ENCODE measurements at places on chromosomes 3 and 15.
A peak's percentile ranks its signal among the peaks of the same experiment; 100 is the strongest.

DNA sequence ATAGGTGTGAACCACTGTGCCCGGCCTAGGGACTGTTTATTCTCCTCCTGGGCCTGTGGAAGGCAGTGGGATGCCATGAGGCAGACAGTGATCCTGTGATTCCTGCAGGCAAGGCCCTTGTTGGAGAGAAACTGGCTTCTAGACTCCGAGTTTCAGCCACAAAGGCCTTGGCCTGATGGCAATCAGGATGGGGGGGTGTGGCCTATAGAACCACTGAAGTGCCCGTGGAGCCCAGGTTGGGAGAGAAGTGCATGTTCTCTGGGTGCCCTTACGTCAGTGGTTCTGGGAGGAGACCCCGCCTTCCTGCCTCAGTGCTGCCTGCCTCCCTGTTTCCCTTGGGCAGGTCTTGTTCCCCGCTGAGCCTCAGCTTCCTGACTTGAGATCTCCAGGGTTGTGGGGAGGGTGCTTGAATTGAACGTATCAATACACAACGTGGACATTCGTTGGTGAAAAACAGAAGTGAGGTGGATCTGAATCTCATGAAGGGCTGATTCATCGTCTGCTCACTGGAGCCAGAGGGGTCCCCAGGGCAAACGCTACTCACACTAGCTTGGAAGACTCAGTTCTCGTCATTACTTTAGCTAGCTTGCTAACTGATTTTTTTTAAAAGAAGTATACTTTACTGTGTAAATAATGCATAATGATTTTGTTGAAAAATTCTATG is 31.8 kb downstream of the IRAK2 start:
- DNase-seq: no peak
- H3K4me1 ChIP-seq: peaks cover 83% of the 10 kb centered on the region
- H3K4me3 ChIP-seq: no peak overlapping the region
- H3K36me3 ChIP-seq: peaks cover 10% of the 10 kb centered on the region

DNA sequence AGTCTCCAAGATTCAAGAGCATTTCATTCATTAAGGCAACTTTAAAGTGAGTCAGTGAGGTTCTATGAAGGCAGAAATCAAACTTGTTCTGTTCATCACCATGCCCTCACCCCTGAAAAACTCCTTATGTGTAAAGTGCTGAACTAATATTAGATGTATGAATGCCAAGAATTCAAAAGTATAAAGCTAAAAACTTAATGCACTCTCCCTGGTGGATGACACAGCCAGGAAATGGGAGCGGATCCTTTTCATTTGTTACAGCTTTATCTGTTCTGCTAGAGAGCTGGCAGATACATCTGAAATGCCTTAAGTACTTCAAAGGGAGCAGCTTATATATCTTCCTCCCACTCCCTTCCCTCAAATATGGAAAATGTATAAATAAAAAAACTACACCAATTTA is 8.2 kb downstream of the TXNRD3 start:
- no peak overlapping the region for H3K27ac ChIP-seq
- no peak overlapping the region for H3K4me3 ChIP-seq
- DNase-seq: no peak
- H3K36me3 ChIP-seq: peaks cover 34% of the 10 kb centered on the region

GRCh38 chr3:45559560-45560118 is 34.9 kb upstream of the LIMD1 start:
- no peaks in the 10 kb centered on the region for H3K27me3 ChIP-seq
- DNase-seq: no peak
- H3K4me3 ChIP-seq: no peak overlapping the region
- H3K27ac ChIP-seq: peak overlapping the region; percentile 45
- no peaks in the 10 kb centered on the region for H3K36me3 ChIP-seq
- peaks cover 29% of the 10 kb centered on the region for H3K4me1 ChIP-seq

GRCh38 chr3:22729212-22729611 is 473.9 kb upstream of the UBE2E2 start:
- DNase-seq: no peak
- no peaks in the 10 kb centered on the region for H3K4me1 ChIP-seq
- no peak overlapping the region for H3K4me3 ChIP-seq
- H3K36me3 ChIP-seq: no peaks in the 10 kb centered on the region
- H3K27ac ChIP-seq: no peak overlapping the region

DNA sequence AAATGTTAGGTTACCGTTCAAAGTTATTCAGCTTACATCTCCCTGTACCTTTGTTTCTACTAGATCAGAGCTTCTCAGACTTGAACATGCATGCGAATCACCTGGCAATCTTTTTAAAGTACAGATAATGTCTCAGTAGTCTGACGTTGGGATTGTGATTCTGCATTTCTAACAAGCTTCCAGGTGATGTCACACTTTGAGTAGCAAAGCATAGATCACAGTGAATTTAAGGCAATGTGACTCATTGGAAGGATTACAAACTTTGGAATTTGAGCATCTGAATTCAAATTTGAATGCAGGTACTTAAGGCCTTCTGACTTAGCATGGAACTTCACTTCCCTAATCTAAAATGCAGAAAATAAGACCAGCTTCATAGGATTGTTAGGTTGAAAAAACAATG is 10.8 kb upstream of the ZMAT3 start:
- no peak for DNase-seq
- H3K27me3 ChIP-seq: no peaks in the 10 kb centered on the region
- H3K4me1 ChIP-seq: no peaks in the 10 kb centered on the region
- H3K4me3 ChIP-seq: no peak overlapping the region
- no peak overlapping the region for H3K27ac ChIP-seq

DNA sequence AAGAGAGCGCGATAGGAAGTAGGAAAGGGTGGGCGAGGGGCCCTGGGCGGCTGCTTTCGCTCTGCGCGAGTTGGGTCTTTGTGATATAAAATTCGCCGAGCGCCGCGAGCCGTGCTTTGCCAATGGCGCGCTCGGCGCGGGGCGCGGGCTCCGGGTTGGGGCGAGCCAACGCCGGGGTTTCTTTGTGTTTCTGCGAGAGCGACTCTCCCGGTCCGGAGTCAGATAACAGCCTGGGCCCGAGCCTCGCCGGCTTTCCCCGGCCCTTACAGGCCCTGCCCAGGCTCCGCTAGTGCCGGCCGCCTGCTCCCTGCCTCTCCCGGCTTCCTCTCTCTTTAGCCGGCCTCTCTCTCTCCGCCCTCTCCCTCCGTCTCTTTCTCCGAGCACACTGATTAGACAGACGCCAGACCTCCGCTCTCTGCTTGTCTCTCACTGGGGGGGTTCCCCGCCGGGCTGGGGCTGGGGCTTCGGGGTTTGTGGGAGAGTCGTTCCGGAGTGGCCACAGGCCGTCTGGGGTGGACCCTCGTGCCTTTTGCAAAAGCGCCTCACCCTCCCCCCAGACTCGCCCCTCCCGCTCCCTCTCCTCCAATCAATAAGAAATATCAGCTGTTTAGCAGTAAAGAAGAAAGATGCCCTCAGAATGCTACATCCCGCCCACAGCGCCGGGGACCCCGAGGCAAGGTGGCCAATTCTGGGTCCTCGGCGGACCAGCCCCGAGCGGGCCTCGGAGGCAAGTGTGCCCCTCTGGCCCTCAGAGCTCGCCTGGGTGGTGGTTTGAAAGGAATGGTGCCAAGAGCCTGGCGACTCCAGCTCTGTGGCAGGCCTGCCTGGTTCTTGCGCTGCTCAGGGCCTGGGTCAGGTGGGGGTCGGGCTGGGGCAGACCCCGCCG is 2.9 kb downstream of the NR2F2 start:
- no peak for DNase-seq
- no peaks in the 10 kb centered on the region for H3K27me3 ChIP-seq
- peak overlapping the region; percentile 92 for H3K4me3 ChIP-seq
- H3K4me1 ChIP-seq: no peaks in the 10 kb centered on the region

DNA sequence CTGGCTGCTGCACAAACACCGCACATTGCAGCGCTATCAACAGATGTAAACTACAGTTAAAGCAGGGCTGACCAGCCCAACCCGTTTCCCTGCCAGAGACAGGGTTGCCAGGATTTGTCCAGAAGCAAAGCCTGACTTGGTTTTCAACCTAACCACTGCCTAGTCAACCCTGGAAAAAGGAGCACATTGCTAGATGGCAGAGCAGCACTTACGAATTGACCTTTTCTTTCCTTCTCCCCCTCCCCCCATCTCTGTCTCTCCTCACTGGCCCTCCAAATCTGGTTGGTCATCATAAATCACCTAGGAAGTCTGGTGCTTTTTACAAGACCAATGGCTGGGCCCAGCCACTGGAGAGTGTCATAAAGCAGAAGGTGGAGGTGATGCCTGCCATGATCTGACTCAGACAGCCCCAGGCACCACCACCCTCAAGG is 51.3 kb downstream of the ABCC5 start:
- no peak for DNase-seq
- H3K27ac ChIP-seq: peak overlapping the region; percentile 71
- peaks cover 99% of the 10 kb centered on the region for H3K36me3 ChIP-seq
- H3K27me3 ChIP-seq: no peaks in the 10 kb centered on the region
- H3K4me1 ChIP-seq: peaks cover 10% of the 10 kb centered on the region
- no peak overlapping the region for H3K4me3 ChIP-seq

DNA sequence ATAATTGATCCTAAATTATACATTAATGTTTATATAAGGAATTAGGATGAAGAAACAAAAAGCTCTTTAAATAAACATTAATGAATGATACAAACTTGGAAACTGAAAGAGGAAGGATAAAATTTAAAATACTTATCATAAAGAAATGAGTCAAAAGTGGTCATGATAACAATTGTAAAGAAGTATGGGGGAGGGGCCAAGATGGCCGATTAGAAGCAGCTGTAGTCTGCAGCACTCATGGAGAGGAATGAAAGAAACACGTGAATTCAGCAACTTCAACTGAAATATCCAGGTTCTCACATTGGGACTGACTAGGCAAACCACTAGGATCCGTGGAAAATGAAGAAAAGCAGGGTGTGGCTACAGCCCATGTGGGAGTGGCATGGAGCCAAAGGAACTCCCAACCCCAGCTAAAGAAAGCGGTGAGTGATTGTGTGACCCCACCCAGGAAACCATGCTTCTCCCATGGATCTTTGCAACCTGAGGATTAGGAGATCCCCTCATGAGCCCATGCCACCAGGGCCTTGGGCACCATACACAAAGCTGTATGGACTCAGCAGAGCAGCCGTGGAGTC is 13.1 kb upstream of the CP start:
- no peaks in the 10 kb centered on the region for H3K36me3 ChIP-seq
- no peak overlapping the region for H3K4me3 ChIP-seq
- no peaks in the 10 kb centered on the region for H3K27me3 ChIP-seq

DNA sequence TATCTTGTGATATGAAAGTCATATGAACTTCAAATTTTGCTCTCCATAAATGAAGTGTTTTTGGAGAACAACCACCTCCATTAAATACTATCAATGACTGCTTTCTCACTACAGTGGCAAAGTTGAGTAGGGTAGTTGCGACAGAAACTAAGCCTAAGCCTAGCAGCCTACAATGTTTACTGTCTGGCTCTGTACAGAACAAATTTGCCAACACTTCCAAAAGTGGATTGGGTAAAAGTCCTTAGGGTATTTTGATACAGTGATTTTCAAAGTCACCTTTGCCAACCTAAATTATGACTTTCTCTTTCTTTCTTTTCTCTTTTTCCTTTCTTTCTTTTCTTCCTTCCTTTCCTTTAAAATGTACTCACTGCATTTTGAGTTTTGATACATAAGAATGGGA is 142.6 kb downstream of the PLCL2 start:
- no peak for DNase-seq
- H3K4me1 ChIP-seq: no peaks in the 10 kb centered on the region
- no peak overlapping the region for H3K4me3 ChIP-seq
- no peaks in the 10 kb centered on the region for H3K27me3 ChIP-seq
- H3K27ac ChIP-seq: no peak overlapping the region
- no peaks in the 10 kb centered on the region for H3K36me3 ChIP-seq

DNA sequence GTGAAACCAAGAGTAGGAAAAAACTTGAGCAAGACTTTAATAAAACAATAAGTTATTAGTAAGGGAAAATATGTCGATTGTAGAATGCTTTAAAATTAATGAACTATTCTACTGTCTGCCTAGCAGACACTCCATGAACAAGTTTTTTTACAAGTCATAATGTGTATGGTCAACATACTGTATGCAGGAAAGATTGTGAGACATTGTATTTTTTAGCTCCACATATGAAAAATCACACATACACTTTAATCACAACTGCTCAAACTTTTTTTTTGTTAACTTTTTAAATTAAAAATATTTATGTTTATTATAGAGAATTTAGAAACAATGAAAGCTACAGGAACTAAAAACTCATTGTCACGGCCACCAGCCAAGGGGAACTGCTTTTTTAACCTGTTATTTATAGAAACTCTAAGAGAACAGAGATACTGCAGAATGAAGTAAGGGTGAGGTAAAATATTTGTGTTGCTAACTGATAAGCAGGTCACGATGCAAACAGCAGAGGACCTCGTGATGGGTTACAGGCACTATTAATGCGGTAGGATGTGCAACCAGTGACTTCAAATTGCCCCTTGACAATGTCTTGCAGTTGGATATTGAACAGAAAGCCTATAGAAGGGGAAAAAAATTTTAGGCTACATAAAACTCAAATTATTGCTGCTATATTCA is 53.0 kb downstream of the THSD4 start:
- no peak for DNase-seq
- H3K4me3 ChIP-seq: no peak overlapping the region
- no peaks in the 10 kb centered on the region for H3K27me3 ChIP-seq
- no peaks in the 10 kb centered on the region for H3K36me3 ChIP-seq

GRCh38 chr3:32596909-32597369 is 26.3 kb upstream of the DYNC1LI1 start:
- H3K27me3 ChIP-seq: no peaks in the 10 kb centered on the region
- no peaks in the 10 kb centered on the region for H3K36me3 ChIP-seq
- H3K4me1 ChIP-seq: peaks cover 6% of the 10 kb centered on the region

DNA sequence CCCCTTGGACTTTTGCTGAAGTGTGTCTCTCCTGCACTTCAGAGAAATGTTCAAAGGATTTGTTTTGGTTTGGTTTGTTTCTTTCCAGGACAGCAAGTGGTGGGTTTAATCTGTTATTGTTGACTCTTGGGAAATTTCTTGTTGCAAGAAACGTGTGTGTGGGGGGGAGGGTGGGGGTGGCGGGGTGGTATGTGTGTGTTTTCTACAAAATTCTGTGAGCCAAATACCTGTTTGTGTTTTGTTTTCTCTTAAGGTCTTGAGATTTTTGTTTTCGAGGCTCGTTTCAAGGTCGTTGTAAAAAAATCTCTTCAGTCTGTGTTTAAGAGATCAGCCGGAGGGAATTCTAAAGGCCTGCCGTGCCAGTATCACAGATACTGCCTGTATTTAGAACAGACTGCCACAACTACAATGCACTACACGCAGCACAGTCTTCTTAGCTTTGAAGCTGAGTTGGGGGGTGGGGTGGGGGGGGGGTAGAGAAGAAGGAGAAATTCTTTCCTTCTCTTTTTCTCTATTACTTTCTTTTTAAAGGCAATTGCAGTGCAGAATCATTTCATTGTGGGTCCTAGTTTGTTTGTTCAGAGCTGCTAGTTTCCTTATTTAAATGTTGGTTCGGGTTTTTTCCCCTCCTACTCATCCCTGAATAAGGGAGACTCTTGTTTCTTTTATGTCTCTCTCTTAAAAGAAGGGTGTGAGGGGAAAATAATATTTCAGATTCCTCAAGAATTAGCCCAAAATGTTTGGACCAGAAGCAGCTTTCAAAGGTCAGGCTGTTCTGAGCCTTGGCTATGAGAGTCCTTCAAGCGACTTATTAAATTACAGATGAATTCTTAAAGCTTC is 1.4 kb upstream of the BCL6 start:
- peak overlapping the region; percentile 99 for H3K27ac ChIP-seq
- no peaks in the 10 kb centered on the region for H3K27me3 ChIP-seq
- no peaks in the 10 kb centered on the region for H3K36me3 ChIP-seq
- H3K4me3 ChIP-seq: peak overlapping the region; percentile 71

GRCh38 chr15:72353266-72353665 is 22.5 kb downstream of the HEXA start:
- no peak for DNase-seq
- H3K36me3 ChIP-seq: peaks cover 37% of the 10 kb centered on the region
- H3K27me3 ChIP-seq: no peaks in the 10 kb centered on the region
- H3K27ac ChIP-seq: no peak overlapping the region
- no peaks in the 10 kb centered on the region for H3K4me1 ChIP-seq

Measured in esophagus squamous epithelium (tissue), 5 donors.